ENCODE measurements at places on chromosomes 3 and 15.
A peak's percentile ranks its signal among the peaks of the same experiment; 100 is the strongest.

DNA sequence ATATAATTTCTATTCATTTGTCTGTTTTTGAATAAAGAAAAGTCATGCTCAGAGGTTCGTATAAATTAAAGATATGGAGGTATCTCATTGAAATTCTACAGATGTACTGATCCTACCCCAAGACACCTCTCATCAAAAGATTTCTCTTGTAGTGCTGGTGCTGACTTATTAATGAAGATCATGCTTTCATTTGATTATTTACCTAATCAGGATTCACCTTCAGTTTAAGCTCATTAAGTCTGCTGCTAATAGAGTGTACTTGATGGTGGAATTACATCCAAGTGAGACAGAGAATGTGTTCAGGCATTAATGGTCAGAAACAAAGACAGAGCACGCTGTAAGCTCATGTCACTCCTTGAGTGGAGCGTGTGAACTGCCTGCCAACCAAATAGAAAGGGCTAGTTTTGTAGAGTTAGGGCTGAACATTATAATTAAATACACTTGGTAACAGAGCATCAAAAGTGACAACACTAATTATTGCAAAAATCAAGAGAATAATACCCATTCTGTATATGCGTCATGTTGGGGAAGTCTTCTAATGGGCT lies 45.5 kb downstream of the KBTBD12 start:
- no peak for DNase-seq

DNA sequence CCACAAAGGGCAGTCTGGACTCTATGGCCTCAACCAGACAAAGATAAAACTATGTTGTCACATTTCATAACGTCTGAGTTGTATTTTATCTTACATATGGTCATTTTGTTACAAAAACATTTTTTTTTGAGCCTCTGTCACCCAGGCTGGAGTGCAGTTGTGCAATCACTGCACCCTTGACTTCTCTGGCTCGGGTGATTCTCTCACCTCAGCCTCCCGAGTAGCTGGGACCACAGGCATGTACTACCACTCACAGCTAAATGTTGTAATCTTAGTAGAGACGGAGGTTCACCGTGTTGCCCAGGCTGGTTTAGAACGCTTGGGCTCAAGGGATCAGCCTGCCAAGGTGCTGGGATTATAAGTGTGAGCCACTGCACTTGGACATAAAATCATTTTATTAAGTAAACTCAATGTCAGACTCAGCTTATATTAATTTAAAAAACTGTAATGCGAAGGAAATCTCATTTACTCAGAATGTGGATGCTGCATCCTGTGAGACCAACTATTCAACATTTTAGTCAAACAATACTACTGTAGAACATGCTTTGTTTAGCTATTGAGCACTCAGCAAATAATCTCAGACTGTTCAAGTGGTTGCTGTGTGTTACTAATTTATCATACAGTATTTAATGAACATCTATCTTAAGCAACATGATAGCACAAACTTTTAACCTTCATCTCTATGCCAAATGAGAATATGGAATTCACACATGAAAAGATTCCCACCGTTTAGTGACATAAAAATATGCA lies 209.2 kb downstream of the TBL1XR1 start:
- no peak for DNase-seq

- DNase-seq: no peak
Measured at GRCh38 chr3:125028657-125029056, 27.1 kb downstream of the HEG1 start.

GRCh38 chr3:183122257-183122932 lies 23.1 kb upstream of the MCCC1 start:
- peak; percentile 59 for DNase-seq

- DNase-seq: no peak
Measured at GRCh38 chr3:30456264-30456663, 150.1 kb upstream of the TGFBR2 start.

DNA sequence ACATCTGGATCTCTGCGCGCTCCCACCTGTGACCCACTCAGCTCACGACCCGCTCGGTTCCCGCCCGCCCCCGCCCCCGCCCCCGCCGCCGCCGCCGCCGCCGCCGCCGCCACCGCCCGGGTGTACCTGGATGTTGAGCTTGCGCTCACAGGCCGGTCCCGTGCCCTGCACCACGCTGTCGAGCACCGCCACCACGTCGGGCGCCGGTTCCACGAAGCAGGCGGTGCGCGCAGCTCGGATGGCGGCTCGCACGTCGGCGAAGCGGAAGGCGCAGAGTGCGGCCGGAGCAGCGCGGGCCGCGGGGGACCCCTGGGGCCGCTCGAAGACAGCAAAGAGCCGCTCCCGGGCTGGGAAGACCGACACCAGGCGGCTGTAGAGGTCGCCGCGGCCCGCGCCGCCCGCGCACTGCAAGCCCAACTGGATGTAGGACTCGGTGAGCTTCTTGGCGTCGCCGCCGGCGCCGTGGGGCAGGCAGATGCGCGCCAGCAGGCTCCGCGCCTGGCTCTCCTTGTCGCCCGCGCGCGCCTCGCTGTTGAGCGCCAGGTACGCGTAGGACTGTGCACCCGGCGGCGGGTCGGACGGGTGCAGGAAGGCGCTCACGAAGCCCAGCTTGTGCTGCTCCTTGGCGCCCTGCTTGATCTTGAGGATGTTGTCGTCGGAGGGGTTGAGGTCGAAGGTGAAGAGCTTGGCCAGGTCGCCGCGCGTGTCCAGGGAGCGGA lies 1.1 kb downstream of the PLXND1 start:
- peak; percentile 36 for DNase-seq

GRCh38 chr3:68378631-68379030 lies 553.7 kb downstream of the TAFA4 start:
- no peak for DNase-seq

GRCh38 chr3:136353461-136353860 lies 103.3 kb downstream of the PCCB start:
- no peak for DNase-seq

- no peak for DNase-seq
Measured at GRCh38 chr15:52030010-52030409, 11.0 kb downstream of the MAPK6 start.

GRCh38 chr3:51735039-51735438 lies 28.2 kb downstream of the GRM2 start:
- no peak for DNase-seq

- no peak for DNase-seq
Measured at GRCh38 chr15:81882504-81882903, 163.3 kb downstream of the MEX3B start.

GRCh38 chr3:10635446-10636076 lies 130.2 kb upstream of the ATP2B2 start:
- DNase-seq: no peak

DNA sequence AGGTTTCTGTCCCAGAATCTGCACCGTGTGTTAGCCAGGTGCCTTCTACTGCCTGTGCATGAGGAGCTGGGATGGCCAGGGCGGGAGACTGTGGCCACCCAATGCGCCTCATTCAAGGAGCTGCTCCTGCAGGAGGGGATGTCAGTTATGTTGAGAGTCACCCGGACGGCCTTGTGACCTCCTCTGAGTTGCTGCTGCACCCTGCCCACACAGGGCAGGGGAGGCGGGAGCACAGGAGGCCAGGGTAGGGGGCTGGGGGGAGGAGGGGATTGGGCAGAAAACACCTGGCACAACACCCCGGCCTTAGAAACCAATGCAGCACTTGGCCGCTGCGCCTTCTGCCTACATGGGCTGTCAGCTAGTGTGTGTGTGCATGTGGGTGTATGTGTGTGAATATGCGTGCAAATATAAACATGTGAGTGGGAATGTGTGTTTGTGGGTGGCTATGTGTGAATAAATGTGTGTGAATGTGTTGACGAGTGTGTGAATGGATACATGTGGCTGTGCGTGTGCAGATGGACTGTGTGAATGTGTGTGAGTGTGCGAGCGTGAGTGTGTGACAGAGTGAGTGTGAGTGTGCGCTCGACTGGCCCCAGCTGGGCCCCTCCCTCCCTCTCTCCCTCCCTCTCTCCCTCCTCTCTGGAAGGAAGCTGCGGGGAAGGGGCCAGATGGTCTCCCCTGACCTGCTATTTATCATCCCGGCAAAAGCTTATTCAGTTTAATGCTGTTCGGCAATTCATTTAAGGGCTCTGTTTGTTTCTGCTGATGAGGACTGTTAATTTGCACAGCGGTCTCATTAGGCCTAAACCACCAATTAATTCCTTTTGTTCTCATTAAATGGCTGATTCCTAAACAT lies 106.9 kb downstream of the TLE3 start:
- DNase-seq: no peak

DNA sequence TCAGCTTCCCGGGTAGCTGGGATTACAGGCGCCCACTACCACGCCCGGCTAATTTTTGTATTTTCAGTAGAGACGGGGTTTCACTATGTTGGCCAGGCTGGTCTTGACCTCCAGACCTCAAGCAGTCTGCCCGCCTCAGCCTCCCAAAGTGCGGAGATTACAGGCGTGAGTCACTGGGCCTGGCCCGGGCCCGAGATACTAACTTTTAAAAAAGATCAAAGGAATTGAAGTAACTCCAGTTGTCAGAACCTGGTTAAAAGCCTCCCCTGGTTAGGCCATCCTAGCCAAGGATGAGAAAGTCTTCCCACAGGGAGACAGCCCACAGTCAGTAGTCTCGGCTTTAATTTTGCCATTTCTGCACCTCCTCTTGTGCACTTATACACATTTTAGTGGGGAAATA lies 212.3 kb upstream of the MCTP2 start:
- DNase-seq: no peak

DNA sequence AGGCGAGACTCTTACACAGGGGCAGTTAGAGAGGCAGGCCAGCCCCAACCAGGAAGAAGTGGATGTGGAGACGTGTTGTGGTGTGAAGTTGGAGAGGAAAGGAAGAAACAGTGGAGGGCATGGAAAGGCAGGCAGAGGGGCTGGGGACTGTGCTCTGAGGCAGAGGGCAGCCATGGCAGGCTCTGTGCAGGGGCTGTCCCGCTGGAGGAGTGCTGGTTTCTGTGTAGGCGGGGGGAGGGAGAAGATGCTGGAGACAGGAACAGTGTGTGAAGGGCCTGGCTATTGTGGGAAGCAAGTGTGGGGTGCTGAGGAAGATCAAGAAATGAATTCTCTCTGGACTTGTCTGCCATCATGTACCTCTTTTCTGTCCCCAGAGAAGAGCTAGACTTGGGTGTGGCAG lies 21.0 kb downstream of the SNAPC5 start:
- no peak for DNase-seq

- DNase-seq: no peak
Measured at GRCh38 chr3:107366766-107367165, 10.5 kb upstream of the CCDC54 start.

DNA sequence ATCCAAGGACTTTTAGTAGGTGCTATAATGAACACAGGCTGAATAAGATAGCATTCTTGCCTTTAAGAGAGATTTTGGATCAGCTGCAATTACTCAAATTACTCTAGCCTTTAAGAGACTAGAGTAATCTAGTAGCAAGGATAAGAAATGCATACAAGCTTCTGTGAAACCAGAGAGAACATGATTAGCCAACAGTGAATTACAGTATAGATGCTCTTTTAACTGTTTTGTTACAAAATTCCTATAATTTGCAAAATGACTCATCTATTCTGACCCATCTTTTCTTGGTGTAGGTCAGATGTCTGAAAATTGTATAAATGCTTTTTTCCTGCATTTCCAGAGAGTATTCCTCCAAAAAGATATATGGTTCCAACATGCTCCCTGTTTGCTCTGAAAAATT lies 66.9 kb downstream of the CEP63 start:
- no peak for DNase-seq

- DNase-seq: no peak
Measured at GRCh38 chr15:71145648-71146047, 30.4 kb downstream of the THSD4 start.

DNA sequence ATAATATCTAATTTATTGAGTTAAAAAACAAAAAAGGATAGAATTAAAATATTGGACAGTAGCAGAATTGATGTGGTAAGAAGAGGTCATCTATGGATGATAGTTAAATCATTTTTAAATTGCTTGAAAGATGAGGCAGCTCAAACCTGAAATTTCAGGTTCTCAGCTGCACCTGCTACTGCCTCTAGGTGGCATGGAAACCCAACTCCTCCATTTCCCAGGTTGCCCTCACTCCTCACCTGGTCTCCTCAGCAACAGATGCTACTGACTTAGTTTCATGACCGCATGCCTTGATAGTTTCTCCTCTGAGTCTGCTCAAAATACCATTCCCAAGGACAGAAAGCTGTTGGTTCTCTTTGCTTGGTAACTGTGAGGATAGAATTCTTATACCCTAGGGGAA lies 148.1 kb downstream of the ABHD5 start:
- DNase-seq: peak; percentile 8

DNA sequence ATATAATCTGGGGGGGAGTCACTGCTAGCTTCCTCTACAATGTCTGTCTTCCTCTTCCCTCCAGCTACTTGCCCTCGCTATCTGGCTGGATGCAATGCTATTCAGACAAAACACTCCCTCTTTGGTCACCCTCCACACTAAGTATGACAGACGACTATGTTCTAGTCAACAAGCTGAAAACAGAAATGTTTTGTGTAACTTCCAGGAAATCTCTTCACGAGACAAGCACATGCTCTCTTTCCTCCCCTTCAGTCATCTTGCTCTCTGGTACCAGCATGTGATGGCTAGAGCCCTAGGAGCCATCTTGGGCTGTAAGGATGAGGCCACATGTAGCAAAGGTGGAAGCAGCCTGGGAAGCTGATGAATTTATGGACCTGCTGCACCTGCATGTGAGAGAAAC lies 151.3 kb downstream of the ARRDC4 start:
- no peak for DNase-seq

DNA sequence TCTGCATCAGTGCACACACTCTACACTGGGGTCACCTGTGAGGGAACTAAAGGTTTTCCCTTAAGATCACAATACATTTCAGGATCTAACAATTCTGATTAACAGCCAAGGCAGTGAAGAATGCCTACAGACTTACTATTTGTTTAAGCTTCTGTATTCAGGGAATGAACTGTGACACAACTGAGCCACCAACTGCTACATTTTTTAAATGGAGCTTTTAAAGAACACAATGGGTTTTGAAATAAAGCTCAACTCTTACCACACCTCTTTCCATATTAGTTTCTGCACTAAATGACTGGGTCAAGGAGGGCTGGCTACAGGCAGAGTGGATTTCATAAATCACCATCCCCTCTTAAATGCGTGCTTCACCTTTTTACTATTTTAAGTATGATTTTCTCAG lies 100.2 kb downstream of the TMCC1 start:
- peak; percentile 16 for DNase-seq

DNA sequence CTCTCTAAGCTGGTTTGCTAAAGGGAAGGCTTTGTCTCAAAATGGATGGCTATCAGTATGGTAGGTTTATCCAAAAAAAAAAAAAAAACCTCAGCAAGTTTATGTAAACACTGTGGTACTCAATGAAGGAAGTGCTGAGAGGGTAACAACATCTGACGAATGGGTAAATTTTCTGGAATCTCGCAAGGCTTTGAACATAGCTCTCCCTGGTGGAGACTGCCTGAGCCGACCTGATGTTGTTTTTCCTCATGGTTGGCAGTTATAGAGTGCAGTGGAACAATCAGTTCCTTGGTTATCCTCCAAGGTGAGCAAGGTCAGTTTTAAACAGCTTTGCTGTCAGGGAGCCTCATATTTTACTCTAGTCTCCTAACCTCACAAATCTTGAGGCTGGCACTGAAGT lies 94.6 kb downstream of the ZPLD1 start:
- peak; percentile 58 for DNase-seq

DNA sequence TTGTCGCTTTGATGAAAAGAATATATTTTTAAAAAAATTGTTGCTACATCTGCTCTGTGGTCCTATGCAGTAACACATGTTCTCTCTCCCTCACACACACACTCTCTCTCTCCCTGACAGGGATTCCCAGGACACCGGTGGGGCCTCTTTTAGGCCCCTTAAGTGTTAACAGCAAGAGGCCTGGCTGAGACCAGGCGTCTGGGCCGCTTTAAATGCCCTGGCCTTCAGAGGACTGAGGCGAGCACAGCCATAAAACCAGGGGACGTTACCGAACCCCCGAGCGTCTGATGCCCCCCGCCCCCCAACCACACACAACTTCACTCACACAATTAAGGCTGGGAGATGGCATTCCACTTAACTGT lies 1.7 kb downstream of the BNC1 start:
- DNase-seq: no peak

Data from HT-29 (cell line).